ENCODE measurements at places on chromosomes 4 and X.
A peak's percentile ranks its signal among the peaks of the same experiment; 100 is the strongest.

- DNase-seq, result no peak
These were observed 1.3 kb downstream of the NAF1 start for GRCh38 chr4:163165217-163166017.

- no peak for DNase-seq
These were observed 375.7 kb downstream of the NLGN4X start for GRCh38 chrX:5852941-5853340.

- no peak for DNase-seq
These were observed 63.3 kb downstream of the SEL1L3 start for GRCh38 chr4:25799522-25799921.

DNA sequence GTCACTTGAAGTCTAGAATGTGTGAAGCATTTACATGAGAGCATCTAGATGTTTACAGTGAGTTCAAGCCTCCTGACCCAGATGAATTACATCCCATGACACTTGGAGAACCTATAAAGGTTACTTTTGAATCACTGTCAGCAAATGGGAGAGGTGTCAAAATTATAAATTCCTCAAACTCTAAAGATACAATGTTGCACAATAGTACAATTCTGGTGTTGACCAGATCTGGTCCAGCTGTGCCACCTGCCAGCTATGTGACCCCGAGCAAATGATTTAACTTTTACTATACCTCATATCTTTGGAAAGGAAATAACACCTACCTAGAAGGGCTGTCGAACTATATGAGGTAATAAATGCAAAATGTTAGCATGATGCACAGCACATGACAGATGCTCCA is 69.8 kb downstream of the JADE1 start:
- DNase-seq, result no peak

- no peak for DNase-seq
These were observed 10.8 kb upstream of the AFAP1 start for GRCh38 chr4:7950301-7951092.

DNA sequence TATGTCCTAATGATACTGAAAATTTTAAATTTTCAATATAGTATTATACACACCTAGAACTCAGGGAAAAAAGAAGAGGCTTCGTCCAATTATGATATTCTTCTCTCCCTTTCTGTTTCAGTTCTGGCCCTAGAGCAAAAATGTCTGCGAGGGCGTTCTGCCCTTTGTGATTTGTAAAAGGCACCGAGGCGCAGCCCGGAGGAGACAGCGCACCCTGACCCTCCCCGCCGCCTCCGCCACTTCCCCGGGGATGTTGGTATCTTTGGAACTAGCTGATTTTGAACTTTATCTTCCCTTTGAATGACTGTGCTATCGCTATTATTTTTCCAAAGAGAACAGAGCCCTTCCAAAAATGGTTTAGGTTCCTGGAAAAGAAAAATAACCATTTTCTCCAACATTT is 173.2 kb upstream of the FAM9B start:
- no peak for DNase-seq

- no peak for DNase-seq
These were observed 33.4 kb downstream of the GATB start for GRCh38 chr4:151727365-151727764.

DNA sequence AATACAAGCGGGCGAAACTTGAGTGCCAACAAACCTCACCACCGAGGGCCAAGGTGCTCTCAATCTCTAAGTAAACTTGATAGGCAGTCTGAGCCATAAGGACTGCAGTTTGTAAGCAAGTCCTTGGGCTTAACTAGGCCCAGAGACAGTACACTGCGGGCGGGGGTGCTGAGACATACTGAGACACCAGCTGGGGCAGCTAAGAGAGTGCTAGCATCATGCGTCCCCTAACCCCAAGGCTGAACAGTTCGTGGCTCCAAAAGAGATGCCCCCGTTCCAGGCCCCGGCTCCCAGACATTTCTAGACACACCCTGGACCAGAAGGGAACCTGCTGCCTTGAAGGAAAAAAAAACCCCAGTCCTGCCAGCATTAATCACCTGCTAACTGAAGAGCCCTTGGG is 126.8 kb upstream of the PRDX4 start:
- DNase-seq, result no peak

DNA sequence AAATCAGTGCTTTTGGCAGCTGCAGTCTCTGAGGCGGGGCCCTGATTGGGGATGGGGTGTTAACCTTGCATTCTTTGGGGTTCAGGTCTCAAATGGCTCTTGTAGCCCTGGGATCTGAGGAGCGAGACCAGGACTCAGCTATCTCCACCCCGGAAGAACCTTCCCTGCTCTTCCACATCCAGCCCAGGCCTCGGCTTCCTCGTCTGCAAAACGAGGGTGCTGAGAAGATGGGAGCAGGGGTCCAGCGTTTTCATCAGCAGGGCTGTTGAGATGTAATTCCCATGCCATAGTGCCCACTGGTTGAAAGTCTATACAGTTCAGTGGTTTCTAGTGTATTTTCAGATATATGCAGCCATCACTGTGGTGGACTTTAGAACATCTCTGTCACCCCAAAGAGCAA is 34.6 kb upstream of the WFS1 start:
- DNase-seq, result no peak

GRCh38 chrX:11792461-11793421 is 34.7 kb downstream of the MSL3 start:
- DNase-seq, result peak; percentile 22

DNA sequence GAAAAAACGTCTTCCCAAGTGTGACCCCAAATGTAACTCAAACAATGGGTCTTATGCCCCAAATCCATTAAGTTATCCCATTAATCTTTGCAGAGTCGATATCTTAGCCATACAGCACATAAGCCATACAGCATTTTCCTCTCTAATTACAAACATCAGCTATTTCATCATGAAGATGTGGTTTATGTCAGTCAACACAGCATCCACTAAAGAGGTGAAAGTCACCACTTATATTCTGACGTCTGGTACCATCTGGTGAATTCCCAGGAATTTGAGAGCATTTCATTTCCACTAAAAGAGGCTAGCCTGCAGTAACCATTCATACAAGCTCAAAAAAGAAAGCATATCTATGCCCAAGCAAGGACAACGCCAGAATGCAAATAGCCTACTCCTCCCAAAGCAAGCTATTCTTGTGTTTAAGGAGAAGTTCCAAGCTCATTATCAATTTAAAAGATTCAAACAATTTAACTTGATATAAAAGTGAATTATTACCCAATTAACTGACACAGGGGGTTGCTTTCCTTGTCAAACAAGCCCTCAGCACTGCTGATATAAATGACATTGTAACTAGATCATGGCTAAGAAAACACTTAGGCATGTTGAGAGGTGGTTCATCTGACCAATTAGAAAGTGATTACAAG is 203.3 kb downstream of the ANTXR2 start:
- no peak for DNase-seq

DNA sequence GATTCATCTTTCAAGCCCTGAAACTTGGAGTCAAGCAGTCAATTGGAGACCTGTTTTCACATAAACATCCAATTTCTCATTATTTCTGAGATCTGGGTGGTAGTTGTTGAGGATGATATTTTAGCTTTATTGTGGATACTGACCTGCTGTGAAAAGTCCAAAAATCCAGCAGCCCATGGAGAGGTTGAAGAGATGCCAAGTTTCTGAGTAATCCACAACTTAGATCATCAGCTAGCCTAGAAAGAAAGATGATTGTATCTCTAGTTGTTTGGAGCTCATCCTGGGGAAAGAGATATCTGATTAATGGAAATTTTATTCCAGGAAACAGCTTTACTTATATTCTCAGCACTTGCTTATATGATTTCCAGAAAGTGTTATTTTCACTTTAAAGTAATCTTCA is 48.6 kb upstream of the DCX start:
- DNase-seq, result no peak

DNA sequence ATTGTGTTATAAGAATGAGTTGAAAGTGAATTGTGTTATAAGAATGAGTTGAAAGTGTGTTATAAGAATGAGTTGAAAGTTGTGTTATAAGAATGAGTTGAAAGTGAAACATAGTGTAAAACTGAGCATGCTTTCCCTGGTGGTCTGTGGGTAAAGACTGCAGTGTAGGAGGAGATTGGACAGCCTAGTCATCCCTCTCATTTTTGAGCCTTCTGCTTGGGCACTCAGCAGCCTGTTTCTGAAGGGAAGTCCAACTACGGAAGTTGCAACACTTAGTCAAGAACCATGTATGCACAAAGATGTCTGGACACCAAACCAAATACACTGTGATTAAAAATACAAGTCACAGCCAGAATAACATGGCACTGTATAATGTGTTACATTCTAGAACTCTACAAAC is 72.6 kb downstream of the ANK2 start:
- DNase-seq, result no peak

DNA sequence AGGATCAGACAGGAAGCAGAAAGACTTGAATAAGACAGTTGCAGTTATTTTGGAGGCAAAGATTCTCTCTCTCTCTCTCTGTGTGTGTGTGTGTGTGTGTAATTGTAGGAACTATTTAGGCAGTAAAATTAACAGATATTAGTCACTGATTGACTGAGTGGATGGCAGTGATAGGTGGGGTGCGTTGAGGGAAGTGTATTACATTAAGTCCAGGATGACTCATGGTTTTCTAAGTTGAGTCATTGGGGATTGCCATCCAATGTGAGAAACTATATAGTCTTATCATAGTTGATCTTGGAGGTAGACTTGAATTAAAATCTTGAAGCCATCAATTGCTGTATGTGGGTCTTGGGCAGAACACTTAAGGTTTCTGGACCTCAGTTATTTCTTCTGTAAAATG is 75.4 kb downstream of the AR start:
- no peak for DNase-seq

- DNase-seq, result no peak
These were observed 34.7 kb downstream of the CSN3 start for GRCh38 chr4:70277121-70277520.

- DNase-seq, result no peak
These were observed 64.7 kb downstream of the SMAD1 start for GRCh38 chr4:145546175-145546915.

GRCh38 chr4:113540859-113541258 is 220.7 kb downstream of the CAMK2D start:
- DNase-seq, result no peak

GRCh38 chrX:19670854-19671620 is 155.7 kb upstream of the MAP3K15 start:
- DNase-seq, result no peak

DNA sequence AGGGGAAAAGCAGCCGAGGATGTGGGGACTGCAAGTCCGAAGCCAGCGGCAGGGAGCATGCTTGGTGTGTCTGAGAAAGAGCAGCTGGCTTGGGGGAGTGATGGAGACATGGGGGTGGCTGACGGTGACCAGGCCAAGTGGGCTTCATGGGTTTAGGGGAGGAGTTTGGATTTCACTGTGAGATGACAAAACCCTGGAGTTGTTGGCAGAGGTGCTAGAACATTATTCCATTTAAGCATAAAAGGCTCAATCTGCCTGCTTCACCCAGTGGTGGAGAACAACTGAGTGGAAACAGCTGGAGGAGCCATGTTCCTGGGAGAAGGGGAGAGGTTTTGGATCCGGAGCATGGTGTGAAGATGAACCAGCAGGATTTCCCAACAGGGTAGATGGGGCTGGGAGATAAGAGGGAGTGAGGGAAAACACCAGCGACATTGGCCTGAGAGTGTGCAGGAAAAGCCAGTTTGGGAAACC is 318.0 kb upstream of the TAPT1 start:
- no peak for DNase-seq

- no peak for DNase-seq
These were observed 98.0 kb upstream of the TBC1D9 start for GRCh38 chr4:140854168-140854567.

DNA sequence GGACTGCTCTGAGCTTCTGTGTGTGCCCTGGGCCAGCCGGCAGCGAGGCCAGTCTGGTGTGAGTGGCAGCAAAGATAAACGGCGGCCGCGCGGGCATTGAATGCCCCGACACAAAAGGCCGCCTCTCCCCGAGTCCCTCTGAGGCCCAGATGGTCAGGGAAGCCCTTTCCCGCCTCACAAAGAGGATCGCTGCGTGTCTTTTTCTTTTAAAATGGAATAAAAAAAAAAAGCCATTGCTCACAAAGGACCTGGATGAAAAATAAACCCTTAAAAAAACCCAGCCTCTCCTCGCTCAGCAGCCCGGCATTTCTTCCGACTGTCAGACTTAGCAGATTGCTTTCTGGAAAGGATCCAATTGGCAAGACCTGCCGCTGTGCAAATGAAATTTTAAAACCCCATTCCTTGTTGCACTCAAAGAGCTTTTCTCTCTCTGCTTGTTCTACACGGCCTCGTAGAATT is 578.7 kb downstream of the BCOR start:
- peak; percentile 35 for DNase-seq

DNA sequence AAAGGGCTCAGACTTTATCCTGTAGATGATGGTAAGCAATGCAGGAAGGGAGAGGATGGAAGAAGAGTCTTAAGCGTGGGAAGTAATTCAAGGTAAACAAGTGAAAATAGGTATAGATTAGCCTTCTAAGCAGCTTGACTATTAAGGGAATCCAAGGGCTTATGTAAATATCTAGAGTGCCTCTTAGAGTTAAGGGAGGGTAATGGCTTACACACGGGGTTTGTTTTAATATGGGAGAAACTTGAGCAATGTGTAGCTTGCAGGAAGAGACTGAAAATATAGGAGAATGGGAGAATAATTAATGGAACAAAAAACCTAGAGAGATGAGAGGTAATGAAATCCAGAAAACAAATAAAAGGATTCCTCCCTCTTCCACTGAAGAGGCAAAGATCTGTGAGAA is 12.8 kb upstream of the SAP30 start:
- peak; percentile 55 for DNase-seq

DNA sequence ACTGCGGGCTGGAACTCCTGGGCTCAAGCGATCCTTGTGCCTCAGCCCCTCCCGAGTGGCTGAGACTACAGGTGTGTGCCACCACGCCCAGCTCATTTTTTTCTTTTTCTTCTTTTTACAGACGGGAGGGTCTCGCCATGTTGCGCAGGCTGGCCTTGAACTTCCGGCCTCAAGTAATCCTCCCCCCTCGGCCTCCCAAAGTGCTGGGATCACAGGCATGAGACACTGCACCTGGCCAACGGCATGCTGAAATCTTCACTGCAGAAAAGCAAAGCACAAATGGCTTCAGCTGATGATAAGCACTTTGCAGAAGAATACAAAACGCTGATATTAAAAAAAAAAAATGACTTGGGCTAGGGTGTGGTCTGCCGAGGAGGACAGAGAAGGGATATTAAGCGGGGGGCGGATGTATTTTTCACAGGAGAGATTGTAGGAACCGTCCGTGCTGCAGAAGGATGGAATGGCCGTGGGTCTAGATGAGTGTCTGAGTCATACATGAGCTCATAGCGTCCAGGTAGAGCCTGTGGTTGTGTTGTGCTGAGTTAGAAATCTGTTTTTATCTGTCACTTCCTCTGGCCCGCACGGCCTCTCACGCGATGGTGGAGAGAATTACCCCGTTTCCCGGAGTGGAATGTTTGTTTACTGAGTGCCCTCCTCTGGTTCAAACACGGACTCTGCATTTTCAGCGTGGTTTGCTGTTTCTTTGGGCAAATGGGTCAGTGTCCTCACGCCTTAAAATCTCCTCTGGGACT is 8.5 kb upstream of the AKAP17A start:
- DNase-seq, result no peak

GRCh38 chrX:150202641-150203247 is 160.4 kb upstream of the MAMLD1 start:
- no peak for DNase-seq

- DNase-seq, result no peak
These were observed 57.2 kb upstream of the NPNT start for GRCh38 chr4:105838082-105838481.

- no peak for DNase-seq
These were observed 58.5 kb downstream of the DIPK2B start for GRCh38 chrX:45142185-45142584.

- DNase-seq, result no peak
These were observed 148.8 kb downstream of the NWD2 start for GRCh38 chr4:37393321-37393720.

Measured in NCI-H1436 (cell line).